Femur (tissue), 1 donor: ENCODE measurements at places on chromosomes 16 and 17.

DNA sequence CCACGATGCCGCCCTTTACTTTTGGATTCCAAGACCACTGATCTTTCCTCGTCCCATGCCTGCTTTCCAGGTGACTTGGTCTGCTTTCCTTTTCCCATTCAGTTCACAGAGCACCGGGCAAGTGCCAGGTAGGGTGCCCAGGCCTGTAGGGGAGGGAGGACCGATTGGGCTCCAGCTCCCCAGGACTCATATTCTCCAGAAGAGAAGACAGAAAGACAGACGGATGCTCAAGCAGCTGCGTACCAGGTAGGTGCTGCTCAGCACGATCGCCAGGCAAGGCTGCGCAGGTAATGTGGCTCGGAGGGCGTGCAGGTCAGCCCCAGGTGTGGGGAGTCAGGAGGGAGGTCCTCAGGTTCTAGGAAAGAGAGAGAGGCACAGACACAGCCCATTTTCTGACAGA, 67.5 kb upstream of the ZNF423 start:
- no peak for DNase-seq

- peak; percentile 30 for DNase-seq
Measured at GRCh38 chr16:74261068-74261467, 35.5 kb upstream of the PSMD7 start.

DNA sequence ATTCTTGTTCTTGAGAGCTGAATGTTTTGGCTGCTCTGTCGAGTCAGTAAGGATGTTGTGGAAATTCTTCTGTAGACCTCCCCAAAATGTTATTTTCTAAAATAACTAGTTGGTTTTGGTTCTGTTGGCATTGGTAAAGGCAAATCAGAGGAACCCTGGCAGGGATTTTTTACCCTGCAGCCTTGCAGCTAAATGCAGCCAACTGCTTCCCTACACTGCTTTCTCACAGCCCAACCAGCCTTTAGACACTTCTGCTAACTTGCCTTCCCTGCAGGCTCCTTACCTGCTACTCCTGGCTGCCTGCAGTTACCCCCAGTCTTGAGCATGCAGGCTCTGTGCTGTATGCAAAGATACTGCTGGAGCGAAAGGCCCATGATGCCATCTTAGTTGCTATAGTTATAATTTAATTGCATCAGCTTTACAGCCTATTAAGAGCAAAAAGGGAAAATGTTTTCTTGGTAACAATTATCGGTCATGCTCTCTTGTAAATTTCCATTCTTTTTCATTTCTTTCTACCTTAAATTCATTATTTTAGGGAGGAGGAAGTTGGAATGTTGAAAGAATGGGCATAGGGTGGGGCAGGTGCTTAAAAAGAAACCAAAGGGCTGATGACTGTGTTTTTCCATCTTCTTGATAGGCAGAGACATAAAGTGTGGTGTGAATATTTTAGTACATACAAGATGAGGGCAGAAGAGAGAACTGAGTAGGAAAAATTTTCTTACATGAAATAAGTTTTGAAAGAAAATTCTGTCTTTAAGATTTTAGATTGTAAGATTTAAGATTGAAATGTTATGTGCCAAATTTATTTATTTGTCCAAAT, 20.0 kb downstream of the NUP93 start:
- DNase-seq, result no peak

- no peak for DNase-seq
Measured at GRCh38 chr16:4610011-4611005, 4.4 kb downstream of the UBALD1 start.

- DNase-seq, result peak; percentile 78
Measured at GRCh38 chr17:29590411-29591145, 1.1 kb upstream of the GIT1 start.

GRCh38 chr17:4908301-4908700, 5.4 kb upstream of the CHRNE start:
- peak; percentile 51 for DNase-seq

- no peak for DNase-seq
Measured at GRCh38 chr16:29698484-29699323, 19.7 kb downstream of the QPRT start.

DNA sequence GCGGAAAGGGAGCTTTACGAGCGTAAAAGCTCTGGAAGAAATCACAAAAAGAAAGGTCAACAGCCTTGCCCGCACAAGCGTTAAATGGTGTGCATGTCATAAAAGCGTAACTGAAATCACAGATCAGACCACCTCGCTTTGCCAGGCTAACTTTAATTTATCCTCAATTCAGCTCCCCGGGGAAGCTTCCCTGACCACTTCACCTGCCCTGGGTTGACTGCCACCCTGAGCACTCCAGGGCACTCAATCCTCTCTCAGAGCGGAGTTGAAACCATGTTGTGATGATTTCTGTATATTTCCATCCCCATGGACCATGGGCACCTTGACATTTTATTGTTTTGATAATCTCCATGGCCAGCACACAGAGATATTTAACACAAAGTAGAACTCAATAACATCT, 16.1 kb upstream of the NAGS start:
- DNase-seq, result no peak

- no peak for DNase-seq
Measured at GRCh38 chr16:17362183-17362582, 108.6 kb downstream of the XYLT1 start.

- DNase-seq, result no peak
Measured at GRCh38 chr16:21277045-21277926, 804 bp downstream of the CRYM start.

DNA sequence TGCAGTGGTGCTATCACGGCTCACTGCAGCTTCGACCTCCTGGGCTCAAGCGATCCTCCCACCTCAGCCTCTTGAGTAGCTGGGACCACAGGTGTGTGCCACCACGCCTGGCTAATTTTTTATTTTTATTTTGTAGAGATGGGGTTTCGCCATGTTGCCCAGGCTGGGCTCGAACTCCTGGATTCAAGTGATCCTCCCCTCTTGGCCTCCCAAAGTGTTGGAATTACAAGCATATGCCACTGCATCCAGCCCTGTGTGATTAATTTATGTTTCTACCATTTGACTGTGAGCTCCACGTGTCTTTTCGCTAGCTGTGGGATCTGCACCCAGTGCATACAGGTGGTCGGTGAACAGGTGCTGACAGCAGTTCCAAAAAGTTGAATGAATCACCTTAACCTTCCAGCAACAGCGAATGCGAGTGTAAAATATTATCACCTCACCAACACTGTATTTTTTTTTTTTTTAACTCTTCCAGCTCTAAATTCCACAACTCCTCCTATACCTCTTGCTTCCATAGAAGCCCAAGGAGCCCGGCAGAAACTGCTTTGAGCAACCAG, 484 bp upstream of the NUDT7 start:
- no peak for DNase-seq

DNA sequence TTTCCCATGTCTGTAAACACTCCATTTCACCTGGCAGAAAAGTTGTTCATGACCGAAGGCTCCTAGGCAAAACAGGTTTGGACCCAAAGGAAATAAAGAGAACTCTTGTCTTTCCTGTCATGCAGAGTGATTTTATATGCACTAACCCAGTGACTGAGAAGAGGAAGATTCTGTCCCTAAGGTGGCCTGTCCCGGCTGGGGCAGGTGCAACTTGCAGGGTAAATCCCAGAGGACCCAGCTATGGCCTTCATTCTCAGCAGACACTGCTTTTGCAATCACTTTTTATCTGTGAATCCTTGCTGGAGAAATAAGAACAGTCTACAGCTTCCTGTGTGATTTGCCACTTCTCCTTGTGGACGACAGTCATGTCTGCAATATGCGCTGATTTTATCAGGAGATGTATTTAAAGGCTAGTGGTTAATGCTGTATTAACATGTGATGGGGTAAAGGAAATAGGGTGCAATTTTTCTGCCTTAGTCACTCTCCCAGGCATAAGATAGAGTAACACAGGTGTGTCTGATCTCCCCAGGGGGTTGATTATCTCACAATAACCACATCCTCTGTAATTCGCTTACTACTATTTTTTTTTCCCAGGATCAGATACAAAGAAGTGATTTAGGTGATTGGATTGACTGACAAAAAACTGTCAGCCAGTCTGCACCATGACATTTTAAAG, 696.8 kb upstream of the SOX9 start:
- no peak for DNase-seq

DNA sequence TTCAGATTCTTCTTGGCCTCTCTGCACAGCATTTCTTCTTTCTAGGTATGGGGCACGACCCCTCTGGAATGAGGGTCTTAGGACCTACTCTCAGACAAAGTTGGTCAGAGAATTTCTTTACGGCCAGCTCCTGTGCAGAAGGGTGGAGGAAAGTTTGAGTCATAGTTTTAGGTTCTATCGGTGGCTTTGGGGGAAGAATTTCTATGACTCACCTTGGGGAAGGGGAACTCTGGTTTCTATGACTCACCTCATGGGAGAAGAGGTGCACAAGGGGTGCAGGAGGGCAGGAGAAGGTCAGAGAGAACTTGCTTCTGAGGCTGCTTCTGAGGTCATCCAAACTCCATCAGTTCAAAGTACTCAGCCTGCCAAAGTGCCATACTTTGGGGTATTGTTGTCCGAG, 2.5 kb upstream of the ABCC12 start:
- no peak for DNase-seq

GRCh38 chr17:72997559-72997958, 94.9 kb downstream of the SLC39A11 start:
- no peak for DNase-seq

DNA sequence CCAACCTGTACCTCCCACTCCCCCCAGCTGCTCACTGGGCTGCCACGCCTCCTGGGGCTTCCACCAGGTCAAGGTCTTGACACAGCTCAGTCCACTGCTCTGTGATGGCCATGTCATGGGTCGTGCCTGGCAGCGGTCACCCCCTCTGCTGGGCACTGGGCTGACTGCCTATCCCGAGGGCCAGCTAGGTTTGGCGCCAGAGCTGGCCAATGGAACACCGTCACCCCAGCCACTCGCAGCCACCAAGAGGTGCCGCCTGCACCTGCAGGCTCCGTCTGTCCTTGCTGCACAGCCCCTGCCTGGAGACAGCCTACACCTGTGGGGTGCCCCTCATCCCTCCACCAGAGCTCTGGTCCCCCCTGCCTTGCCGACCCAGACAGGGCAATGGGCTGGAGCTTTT, 4.5 kb upstream of the RAB40C start:
- no peak for DNase-seq

DNA sequence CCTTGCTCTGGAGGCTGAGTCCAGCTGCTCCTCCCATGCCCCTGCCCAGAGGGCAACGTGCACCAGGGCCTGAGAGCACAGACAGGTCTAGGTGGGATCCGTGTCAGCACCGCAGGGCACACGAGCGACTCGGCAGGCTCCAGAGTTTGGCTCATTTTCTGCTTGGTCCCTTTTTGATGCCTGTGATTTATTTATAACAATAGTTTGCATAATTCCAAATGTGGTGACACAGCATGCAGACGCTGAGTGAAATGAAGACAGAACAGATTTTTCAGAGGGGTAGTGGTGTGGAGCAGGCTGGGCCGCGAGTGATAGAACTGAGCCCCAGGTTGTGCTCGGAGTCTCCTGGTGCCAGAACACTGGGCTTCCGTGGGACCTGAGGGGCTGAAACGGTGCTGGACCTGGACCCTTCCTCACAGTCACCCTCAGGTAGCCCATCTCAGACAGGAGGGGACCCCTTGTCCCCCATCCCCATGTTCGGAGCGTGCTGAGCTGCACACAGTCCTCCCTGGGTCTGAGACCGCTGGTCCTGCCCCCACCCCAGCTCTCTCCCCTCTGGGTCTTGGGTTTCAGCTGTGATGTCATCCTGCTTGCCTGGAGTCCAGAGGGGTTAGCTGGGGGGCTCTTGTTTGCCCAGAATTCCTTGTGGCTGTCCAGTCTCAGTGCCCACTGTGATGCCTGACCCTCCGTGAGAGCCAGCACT, 95.9 kb downstream of the METRNL start:
- peak; percentile 17 for DNase-seq

GRCh38 chr17:13024016-13024415, 6.2 kb upstream of the ELAC2 start:
- no peak for DNase-seq

DNA sequence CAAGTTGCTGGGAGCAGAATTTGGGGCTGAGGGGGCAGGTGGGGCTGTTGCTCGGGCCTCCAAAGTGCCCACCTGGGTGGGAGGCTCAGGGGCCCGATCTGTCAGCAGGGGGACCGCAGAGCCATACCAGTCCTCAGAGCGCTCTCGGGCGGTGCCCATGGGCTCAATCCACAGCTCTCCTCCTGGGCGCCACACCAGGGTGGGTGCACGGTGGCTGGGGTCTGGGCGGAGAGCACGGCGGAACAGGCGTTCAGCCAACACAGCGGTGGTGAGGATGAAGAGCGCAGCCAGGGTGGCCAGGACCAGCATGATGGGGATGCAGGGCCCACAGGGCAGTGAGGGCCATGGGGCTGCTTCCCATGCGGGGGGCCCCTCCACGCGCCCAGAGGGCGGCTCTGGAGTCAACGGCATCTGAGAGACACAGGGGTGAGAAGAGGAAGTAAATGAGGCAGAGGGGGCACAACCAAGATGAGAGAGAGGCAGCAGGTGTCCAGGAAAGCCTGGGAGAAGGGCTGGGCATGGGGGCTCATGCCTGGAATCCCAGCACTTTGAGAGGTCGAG, 1.2 kb downstream of the C16orf54 start:
- no peak for DNase-seq

DNA sequence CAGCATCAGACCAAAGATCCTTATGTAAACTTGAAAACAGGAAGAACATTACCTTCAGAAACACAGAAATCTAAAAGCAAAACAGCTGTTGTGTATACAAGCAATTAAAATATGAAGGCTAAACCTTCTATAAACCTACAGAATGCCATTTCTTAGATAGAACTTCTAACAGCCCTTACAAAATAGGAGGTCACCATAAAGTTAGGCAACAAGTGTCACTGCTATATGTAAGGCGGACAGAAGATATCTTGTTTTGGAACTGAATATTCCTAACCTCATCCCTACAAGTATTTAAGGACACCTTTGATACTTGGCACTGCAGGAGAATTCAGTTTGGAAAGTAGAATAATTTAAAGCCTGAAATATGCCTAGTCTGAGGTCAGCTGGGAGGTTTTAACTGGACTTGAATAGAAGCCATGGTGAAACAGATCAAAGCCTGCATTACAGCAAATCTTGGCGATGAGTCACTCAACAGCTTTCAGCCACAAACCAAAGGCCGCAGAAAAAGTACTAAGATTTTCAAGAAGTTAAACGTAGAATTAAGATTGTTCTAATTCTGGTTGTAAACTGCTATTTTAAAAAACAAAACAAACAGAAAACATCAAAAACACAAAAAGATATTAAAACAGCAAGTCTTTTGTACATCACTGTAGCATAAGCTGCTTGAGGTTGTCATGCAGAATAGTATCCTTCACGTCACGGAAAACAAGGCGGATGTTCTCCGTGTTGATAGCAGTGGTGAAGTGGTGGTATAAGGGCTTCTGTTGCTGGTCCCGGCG, 42.7 kb downstream of the GNA13 start:
- DNase-seq, result peak; percentile 38

- DNase-seq, result no peak
Measured at GRCh38 chr16:82651921-82652601, 25.3 kb downstream of the CDH13 start.

GRCh38 chr16:56606071-56606475, 2.3 kb upstream of the MT2A start:
- DNase-seq, result peak; percentile 31

GRCh38 chr16:65896448-65897153, 469.9 kb upstream of the CDH5 start:
- DNase-seq, result no peak
